Occipital lobe (tissue), 3 donors: ENCODE measurements at places on chromosomes 7 and 10.

DNA sequence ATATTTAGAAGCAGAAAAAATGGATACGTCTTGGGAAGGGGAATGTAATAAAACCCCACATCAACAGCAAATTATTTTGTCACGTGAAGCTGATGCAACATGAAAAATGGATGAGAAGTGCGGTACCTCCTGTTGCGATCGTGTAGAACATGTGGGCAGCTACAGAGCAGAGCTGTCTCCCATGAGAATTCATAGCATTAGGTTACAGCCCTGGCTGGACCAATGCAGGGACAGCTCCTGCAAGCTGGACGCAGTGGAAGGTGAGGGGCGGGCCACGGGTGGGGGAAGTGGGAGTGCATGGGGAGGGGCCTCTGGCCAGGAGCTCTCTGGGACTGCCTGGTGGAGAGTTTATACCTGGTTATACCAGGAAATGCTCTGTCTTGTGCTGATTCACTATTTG is 120.3 kb downstream of the GATA3 start:
- no peak for DNase-seq

GRCh38 chr10:103498936-103499638 is 5.6 kb downstream of the NEURL1 start:
- no peak for DNase-seq

- DNase-seq = no peak
Observed at GRCh38 chr7:138477081-138477578, 17.1 kb downstream of the TRIM24 start.

GRCh38 chr7:112071856-112072255 is 134.3 kb downstream of the DOCK4 start:
- DNase-seq = no peak

- DNase-seq = no peak
Observed at GRCh38 chr7:157552295-157552993, 215.6 kb downstream of the DNAJB6 start.

- no peak for DNase-seq
Observed at GRCh38 chr7:12257582-12257981, 46.5 kb downstream of the TMEM106B start.

- DNase-seq = no peak
Observed at GRCh38 chr10:30759423-30759822, 129.9 kb upstream of the LYZL2 start.
